ENCODE measurements at places on chromosomes 2 and 18.

DNA sequence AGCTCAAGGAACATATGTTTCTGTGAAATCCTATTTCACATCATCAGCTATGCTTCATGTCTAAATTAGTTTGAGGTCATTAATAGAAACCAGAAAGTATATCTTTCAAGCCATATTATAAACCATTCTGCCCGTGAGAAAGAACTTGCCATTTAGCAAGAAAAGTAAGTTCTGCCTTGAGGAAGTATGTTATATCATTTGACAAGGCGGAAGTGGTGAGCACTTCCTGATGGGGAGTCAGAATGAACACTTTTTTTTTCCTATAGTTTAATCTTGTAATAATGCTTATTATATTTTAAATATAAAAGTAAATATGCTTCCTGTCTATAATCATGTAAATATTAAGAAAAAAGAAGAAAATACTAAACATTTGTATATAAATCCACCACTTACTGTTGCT is 39.3 kb upstream of the NRXN1 start:
- no peak for DNase-seq

DNA sequence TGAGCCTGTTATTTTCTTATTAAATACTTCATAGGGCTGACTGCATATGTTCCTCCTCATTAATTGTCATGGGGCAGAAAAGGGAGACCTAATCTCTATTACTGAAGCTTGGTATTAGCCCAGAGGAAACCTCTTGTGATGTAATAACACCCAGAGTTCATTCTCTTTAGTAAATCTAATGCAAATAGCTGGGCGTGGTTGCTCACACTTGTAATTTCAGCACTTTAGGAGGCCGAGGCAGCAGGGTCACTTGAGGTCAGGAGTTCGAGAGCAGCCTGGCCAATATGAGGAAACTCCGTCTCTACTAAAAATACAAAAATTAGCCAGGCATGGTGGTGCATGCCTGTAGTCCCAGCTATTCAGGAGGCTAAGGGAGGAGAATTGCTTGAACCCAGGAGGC is 14.7 kb downstream of the DAW1 start:
- DNase-seq, result no peak

DNA sequence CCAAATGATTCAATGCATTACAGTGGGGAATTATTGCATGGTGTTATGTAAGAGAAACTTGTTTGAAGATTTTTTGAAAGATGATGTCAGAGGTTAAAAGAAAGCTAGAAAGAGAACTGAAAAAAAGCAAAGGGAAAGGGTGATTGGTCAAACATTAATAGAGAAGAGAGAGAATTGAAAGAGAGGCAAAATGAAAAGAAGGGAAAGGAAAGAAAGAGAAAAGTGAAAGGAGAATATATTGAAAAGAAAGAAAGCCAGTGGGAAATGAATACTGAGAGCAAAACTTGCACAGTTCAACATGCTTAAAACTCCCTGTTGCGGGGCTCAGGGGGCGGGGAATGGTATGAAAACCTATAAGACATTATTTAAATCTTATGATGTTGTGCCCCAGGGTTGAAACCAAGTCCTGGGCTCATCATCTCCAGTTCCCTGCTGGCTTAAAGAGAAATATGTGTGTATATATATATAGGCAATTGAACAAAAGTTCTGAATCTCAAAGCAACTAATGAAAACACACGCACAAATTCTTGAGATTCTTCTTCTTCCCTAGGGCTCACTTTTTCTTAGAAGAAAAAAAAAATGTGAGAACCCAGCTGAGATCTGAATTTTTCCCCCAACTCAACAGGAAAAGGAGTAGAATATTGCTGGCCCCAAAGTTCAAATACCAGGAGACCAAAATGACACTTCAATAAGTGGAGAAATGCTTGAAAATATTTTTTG is 2045.9 kb upstream of the CELF4 start:
- DNase-seq, result no peak

DNA sequence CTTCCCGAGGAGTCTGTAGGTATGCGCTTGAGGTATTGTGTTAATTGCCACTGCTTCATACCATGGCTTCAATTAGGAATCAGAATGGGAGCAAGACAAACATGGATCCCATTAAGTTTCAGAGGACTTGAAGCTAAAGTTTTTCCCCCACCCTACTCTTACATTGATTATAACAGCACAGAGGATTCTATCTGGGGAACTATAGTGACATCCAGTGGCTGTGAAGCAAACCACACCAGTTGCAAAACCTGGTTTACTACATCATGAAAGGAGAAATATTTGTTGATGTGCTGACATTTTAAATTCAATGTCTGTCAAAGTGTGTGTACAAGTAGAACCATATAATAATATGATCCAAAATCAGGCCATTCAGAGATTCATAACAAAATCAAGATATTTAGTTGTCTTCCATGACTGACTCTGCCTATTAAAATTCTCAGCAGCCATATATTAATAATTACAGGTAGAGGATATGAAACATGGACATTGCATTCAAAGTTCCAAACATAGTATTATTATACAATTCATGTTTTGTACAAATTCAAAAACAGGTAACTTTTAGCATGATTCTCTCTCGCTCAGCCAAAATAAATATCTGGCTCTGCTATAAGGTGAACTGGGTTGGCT is 82.9 kb downstream of the GRB14 start:
- peak; percentile 3 for DNase-seq

- no peak for DNase-seq
Observed at GRCh38 chr2:225457482-225457881, 58.0 kb downstream of the NYAP2 start.

DNA sequence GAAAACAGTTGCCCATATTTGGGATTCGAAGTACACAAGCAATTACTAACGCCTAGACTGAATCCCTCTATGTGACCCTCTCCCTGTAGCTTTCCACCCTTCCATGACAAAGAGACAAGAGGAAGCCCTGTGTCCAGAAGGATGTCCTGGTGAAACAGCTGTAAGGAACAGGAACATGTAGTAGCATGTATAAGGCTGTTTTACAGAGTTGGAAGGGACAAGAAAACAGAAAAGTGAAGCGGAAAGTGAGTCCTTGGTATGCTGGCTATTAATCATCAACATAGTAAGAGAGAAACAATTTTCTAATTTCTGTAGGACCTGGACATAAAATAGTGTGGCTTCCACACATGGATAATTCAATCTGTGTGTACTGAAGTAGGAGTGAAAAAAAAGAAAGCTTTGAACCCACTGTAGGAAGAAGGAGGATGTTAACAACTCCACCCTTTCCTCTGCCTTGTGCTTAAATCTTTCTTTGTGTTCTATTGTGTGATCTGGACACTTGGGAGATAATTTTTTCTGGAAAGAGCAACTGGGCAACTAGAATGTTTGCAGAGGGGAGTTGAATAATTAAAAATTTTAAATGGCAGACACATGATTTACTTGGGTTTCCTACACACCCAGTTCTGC is 162.3 kb upstream of the ZSWIM2 start:
- no peak for DNase-seq

- DNase-seq, result no peak
Observed at GRCh38 chr18:74905247-74905646, 303.7 kb downstream of the PTGR3 start.

DNA sequence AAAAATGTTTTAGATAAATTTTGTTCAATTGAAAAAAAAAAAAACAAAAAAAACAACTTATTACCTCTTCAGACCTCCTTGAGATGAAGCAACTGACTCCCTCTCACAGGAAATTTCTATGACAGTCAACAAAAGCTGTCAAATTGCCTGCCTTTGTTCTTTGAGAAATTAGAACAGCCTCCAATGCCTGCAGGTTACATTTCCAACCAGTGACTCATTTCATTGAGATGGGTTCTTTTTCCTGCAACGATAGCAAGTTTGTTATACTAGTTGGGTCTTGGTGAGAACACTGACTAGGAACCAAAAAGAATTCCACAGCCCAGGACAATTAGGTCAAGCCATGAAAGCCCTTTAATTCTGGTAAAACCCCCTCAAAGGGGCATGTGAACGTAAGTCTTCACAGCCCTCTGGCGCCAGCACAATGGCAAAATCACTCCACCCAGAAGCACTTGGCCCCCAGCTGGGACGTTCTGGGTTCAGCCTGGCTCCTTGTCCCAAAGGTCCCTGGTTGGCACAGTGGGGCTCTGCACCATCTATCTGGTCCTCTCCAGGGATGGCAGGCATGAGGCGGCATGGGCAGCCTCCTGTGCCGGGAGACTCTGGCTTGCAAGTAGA is 87.0 kb downstream of the SPP2 start:
- no peak for DNase-seq

GRCh38 chr2:152171718-152172117 is 3.8 kb downstream of the STAM2 start:
- no peak for DNase-seq

DNA sequence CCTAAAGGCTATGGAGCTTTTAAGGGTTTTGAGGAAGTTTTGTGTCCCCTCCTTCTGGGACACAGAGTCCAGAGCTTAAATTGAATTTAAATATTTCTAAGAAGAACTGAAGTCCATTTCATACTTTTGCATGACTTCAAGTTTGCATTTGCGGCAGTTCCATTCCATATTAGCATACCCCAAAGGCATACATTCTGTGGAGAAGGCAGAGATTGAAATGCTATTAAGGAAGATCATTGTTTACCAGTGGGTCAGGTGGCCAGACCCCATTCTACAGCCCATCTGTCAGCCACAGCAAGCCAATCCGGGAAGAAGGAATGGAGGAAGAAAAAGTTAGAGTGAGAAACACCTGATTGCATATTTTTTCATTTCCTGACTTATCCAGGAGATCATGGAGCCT is 75.0 kb downstream of the DNAH7 start:
- DNase-seq, result no peak

DNA sequence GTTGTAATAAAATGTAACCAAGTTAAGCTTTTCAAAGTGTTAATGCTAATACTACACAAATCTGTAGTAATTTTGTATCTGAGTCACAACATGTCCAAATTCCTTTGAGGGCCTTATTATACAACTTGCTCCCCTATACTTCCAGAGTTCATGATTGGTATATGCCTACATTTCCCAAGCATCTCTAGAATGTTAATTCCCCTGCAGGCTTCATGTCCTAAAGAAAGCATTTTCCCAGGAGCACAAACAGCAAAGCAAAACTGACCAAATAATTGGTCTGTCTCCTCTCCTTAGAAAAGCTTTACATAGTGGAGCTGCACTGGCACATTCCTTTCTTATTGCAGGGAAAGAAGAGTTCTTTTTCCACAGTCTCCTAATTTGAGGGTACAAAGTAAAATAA is 3.7 kb downstream of the ALS2 start:
- no peak for DNase-seq

DNA sequence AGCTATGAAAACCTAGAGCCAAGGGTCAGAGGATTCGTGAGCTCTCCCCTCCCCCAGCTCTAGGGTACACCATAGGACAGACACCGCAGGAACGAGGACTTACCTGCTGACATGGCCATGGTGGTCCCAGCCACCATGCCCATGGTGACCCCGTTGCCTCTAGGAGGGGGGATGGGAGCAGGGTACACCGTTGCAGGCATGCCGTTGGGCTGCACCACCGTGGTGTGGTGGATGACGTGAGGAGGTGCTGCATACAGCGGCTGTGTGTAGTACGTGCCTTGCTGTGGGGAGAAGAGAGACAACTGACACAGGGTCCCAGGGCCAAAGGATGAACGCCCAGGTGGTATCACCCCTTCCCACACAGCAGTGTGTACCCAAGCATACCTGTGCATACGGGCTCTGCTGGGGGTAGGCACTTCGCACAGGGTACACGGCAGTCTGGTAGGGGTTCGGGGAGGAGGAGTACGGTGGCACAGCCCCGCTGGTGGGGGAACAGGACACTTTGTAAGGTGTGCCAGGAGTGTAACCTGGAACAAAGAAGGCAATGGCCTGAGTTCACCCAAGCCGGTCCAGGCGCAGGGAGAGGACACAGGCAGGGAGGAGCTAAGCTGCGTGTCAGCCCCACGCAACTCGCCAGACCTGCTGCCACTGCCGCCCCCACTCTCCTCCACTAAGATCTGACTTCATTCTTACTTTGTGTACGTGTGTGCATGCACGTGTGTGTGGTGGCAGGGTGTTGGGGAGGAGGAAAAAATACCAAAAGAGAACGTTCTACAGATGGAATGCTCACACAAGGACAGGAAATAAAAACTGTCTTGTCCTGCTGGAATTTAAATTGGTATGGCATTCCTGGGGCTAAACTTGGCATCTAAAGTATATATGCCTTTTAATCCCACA is 37.8 kb downstream of the FAM168B start:
- DNase-seq, result no peak

DNA sequence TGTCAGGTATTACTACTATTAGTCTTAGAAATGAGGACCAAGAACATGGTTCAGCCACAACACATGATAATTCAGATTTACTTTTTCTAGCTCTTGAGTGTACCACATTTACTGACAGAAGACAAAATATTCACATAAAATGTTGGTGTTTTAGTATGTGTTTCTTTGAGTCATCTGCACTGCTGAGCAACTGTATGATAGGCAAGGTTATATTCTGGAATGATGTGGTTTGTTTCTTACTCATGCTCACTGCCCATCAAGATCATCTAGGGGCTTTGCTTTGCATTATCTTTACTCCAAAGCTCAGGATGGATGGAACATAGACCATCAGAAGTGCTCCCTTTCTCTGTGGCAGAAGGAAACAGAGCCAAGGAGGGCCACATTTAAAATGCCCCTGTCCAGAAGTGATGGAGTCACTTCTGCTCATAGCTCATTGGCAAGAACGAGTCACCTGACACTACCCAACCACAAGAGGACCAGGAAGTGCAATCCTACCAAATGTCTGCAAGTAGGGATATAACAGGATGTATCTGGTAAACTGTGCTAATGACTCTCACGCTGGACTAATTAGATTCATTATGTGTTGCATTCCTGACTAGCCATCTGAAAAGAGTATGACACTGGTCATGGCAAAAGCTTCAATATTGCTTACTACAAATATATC is 81.5 kb downstream of the DIS3L2 start:
- no peak for DNase-seq

- DNase-seq, result no peak
Observed at GRCh38 chr2:71500426-71501079, 47.2 kb downstream of the DYSF start.

DNA sequence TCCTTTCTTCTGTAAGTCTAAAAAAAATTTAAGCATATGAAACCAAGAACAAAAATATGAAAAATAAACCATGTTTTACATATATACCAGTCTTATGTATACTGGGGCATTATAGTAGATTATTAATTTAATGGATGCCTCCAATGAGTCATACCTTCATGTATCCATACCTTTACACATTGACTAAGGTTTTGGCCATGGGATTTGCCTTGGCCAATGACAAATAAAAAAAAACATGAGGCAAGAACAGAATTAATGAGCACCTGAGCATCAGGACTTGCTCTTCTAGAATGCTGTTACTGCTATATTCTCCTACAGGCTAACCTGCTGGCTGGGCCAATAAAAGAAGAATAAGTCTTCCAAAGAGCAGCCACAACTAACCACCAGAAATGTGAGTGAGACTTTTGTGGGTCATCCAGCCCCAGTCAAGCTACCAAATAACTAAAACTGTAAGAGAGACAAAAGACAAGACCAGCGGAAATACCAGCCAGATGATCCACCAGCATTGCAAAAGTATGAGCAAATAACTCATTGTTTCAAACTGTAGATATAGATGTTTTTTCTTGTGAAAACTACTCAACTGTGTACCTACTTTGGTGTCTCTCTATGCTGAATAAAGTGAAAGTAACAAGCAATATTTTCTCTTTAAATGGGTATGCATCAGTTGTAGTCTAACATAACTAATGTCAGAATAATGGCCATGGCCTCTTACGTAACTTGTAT is 749.6 kb upstream of the VRK2 start:
- DNase-seq, result no peak

- no peak for DNase-seq
Observed at GRCh38 chr18:50879302-50880118, 592 bp downstream of the ME2 start.

GRCh38 chr2:181472990-181473389 is 15.8 kb downstream of the ITGA4 start:
- no peak for DNase-seq

GRCh38 chr2:184004948-184005672 is 593.2 kb upstream of the ZNF804A start:
- DNase-seq, result no peak
